GM13976 (cell line): ENCODE measurements at places on chromosomes 11 and 22.

DNA sequence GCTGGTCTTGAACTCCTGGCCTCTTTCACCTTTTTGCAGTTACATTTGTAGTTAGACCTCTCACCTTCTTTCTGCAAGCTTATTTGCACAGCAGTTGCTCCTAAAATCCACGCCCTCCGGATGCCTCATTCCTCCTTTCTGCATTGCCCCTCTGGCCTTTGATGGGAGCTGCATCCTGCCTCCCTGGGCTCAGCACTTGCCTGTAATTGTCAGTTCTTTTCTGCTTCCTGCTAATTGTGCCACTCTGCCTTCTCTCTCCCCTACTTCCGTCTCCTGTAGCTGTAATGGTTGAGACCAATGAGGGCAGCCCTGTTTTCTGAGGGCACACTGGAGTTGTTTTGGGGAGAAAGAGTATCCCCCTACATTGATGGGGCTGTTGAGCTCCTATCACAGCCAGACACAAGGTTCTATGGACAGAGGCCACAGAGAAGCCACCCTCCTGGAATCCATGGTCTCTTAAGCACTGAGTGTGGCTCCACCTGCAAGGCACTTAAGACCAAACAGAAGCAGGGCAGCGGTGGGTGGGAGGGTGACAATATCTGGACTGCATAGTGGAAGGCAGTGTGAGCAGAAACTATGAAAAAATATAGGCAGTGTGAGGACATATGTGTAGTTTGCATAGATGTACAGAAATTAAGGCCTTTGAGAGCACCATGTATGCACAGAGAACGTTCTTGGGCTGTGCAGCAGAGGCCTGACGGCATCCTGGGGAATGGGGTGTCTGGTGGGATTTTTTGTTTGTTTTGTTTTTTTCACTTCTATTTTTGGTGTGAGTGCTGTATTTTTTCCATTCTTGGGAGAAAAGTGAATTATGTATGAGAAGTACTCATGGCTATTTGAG lies 30.5 kb downstream of the YDJC start:
- no peak for DNase-seq

DNA sequence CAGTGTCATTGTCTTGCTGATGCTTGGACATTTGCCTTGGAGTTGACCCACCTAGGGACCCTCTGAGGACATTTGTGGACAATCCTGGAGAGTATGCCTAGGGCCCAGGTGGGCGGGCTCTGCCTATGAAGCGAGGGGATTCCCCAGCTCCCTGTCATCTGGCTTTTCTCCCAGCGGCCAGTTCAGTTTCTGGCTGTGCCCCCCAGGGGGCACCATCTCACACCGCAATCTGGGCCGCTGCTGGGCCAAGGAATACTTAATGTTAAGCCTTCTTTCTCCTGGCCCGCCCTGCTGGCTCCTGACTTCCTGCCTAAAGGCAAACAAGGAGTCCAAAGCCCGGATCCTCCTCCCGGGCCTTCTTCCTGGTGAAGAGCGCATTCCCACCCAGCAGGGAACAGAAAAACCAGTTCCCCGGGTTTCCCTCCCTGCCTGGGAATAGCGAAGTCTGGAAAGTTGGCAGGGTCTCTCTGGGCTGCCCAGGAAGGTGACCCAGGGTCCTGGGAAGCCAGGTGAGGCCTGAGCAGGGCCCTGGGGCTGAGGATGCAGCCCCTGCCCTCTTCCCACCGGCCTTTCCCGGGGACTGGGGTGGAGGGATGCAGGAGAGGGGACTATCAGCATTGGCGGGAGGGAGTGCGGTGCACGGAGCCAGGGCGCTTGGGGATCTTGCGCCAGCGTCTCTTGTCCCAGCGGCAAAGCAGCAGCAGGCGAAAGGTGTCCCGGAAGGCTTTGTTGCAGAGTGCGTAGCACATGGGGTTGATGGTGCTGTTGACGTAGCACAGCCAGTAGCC lies 11.9 kb downstream of the CHRM1 start:
- DNase-seq: peak; percentile 71

- DNase-seq: peak; percentile 48
Measured at GRCh38 chr11:103959279-103959942, 77.0 kb upstream of the DDI1 start.

- DNase-seq: no peak
Measured at GRCh38 chr11:101582236-101582988, 1.4 kb downstream of the TRPC6 start.

GRCh38 chr22:39439170-39439569 lies 17.6 kb upstream of the MGAT3 start:
- DNase-seq: no peak

DNA sequence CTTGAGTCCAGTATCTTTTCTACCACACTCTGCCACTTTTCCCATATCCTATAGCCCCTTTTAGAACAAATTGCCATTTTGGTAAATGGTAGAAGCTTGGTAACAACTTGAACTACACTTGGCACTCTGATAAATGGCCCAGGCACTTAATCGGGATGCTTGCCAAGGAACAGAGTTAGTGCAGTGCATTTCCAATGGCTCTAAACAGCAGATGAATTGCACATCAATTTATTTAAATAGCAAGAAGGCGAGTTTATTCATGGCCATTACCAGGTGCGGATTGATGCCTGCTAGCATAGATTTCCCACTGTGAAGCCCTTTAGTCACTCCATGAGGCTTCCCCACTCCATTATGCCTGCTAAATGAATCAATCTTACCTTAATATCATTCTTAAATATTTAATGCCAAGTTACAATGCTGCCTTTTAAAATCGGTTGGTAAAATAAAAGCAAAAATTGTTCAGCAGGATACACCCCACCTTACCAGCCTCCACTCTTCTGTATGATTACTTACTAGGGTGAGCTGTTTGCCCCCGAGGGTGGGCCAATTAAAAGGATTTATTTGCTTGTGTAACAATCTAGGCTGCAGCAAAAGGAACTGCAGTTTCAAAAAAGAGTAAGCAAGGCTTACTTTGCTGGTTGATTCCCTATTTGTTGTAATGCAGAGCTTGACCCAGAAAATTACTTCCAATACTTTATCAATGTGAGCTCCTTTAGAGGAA lies 136.0 kb upstream of the ARHGAP42 start:
- no peak for DNase-seq

- no peak for DNase-seq
Measured at GRCh38 chr11:12682288-12682687, 8.1 kb downstream of the TEAD1 start.

GRCh38 chr11:113198972-113199661 lies 115.3 kb upstream of the TTC12 start:
- no peak for DNase-seq

DNA sequence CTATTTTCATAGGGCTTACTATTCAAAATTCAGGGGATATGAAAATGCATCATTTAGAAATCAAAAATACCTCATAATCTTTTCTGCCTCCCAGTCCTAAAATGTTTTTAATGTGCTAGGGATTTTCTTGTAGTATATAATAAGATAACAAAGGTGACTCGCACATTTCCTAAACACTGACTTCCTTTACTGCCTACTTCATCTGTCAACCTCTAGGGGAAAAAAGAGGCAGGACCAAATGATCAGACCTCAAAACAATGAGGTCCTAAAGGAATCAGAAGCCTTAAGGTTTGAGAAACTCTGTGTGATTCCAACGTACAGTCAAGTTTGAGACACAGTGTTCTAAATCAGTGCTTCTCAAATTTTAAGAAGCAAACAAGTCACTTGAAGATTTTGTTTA lies 56.1 kb upstream of the POU2AF2 start:
- no peak for DNase-seq

DNA sequence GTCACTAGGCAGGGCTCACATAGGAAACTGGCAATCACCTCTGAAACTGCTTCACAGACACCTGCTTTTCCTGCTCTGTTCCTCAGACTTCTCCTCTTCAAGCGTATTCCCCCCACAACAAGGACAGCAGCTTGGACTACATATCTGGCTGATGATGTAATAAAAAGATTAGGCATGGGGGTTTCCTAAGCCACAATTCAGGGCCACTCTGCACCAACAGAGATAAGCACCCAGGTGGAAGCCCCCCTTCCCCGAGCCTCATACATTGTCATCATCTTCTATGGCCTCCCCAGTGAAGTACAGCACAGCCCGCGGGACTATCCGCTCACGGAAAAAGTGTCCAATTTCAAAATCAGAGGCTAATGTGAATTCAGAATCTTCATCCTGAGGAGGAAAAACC lies 25.0 kb upstream of the PHLDA2 start:
- DNase-seq: no peak

DNA sequence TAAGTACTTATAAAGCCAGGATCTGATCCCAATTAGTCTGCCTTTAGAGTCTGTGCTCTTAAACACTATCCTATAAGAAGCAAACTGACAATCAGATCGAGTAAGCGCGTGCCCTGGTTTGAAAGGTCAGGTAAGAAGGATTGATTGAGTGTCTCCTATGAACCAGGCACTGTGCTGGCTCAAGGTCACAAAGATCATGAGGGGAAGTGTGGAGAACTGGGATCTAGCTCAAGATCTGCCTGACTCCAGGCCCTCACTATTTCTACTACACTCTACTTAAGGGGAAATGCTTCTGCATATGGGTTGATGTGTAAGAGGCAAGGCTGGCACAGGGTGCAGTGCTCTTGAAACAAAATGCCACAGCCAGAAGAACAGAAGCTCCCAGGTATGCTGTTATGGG lies 77.0 kb downstream of the ME3 start:
- DNase-seq: no peak
